ENCODE measurements at places on chromosomes 5 and 9. TPM values are rescaled to one million over a fixed set of nuclear protein-coding genes. Genes with fewer than 3 reads are reported as not detected.

The HMGXB3 gene
- total RNA-seq = 22.7 TPM

The HRCT1 gene
- not detected for total RNA-seq

The FGF10 gene
- 18.4 TPM for total RNA-seq

The IL9 gene
- total RNA-seq = not detected

The PCDHA4 gene
- total RNA-seq = 1.4 TPM

The DPYSL3 gene
- total RNA-seq = 158 TPM

The CDC20B gene
- total RNA-seq = not detected

The IRX2 gene
- 1.6 TPM for total RNA-seq

The HTR4 gene
- total RNA-seq = not detected

The SPOUT1 gene
- total RNA-seq = 17.1 TPM

The TMEM141 gene
- 50.2 TPM for total RNA-seq

The ACOT12 gene
- not detected for total RNA-seq

The ACTBL2 gene
- not detected for total RNA-seq

The NFIL3 gene
- 20.4 TPM for total RNA-seq

The LIFR gene
- 69.6 TPM for total RNA-seq

The ESM1 gene
- total RNA-seq = 5.0 TPM

The FYB1 gene
- 9.0 TPM for total RNA-seq

Measured in tongue (tissue), 3 donors.